IMR-90 (cell line): ENCODE measurements at places on chromosomes 4 and X.

DNA sequence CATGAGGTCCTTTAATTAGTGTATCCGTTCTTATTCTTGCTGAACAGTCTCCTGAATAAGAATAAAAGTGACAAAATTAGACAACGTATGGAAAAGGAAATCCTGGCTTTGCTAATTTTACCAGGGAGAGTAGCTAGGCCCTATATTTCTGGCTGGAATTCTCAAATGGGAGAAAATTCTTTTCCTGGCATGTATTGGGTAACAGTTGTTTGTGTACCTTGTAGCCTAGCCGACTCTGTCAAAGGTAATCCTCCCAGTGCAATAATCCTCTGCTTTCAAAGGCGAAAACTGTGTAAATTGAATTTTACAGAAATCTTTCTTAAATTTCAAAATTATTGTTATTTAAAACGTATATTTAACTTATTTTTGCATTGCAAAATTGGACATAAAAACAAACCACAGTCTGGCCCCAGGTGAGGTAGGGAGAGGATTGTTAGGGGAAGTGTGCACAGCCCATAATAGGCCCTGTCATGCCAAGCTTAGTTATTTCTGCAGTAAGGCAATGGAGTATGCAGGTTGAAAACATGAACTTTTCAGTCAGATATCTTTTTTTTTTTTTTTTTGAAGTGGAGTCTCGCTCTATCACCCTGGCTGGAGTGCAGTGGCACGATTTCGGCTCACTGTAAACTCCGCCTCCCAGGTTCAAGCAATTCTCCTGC, 18.9 kb upstream of the TENM3 start:
- no peak overlapping the region for H3K27ac ChIP-seq
- H3K36me3 ChIP-seq, result no peaks in the 10 kb centered on the region
- H3K4me1 ChIP-seq, result 0 out of 2 replicates have a peak, but pooled peaks cover 2% of the 10 kb centered on the region

GRCh38 chr4:38169524-38169923, 209.3 kb downstream of the PTTG2 start:
- no peaks in the 10 kb centered on the region for H3K4me1 ChIP-seq
- H3K4me3 ChIP-seq, result no peak overlapping the region
- no peaks in the 10 kb centered on the region for H3K36me3 ChIP-seq
- H3K27me3 ChIP-seq, result no peaks in the 10 kb centered on the region

- peaks cover 15% of the 10 kb centered on the region for H3K4me1 ChIP-seq
- H3K27me3 ChIP-seq, result no peaks in the 10 kb centered on the region
- no peaks in the 10 kb centered on the region; the same call in 1 of the 2 replicates for H3K36me3 ChIP-seq
- DNase-seq, result no peak
These were observed 14.0 kb downstream of the PDGFC start for GRCh38 chr4:156957556-156957955.

DNA sequence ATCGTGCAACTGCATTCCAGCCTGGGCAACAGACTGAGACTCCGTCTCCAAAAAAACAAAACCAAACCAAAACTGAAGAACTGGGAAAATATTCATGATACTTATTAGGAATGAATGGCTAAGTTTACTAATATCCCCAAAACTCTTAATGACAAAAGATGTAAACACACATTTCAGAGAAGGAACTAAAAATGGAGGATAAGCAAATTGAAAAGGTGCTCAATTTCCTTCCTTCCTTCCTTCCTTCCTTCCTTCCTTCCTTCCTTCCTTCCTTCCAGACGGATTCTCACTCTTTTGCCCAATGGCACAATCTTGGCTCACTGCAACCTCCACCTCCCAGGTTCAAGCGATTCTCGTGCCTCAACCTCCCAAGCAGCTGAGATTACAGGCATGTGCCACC, 44.4 kb upstream of the CDKN2AIP start:
- peaks cover 4% of the 10 kb centered on the region; the same call in 1 of the 2 replicates for H3K4me1 ChIP-seq
- H3K27me3 ChIP-seq, result peaks cover 5% of the 10 kb centered on the region; the same call in 1 of the 2 replicates

DNA sequence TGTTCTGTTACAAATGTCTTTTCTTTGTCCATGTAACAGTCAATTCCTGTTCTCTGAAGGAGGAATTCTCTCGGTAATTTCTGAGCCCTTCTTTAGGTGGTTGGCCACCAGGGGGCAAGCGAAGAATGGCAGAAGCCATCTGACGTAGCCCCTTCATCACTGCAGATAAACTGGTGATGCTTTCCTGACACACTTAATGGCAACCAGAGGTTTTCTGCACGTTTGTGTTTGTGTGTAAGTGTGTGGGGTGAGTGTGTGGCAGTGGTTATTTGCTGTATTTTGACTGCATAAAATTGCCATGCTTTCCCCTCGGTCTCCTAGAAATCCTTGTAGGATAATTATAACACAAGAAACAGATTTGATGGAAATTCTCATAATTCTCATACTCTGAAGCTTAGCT, 64.8 kb upstream of the STOX2 start:
- H3K27me3 ChIP-seq, result peaks cover 2% of the 10 kb centered on the region; the same call in 1 of the 2 replicates
- H3K4me3 ChIP-seq, result no peak overlapping the region
- DNase-seq, result peak; percentile 78
- H3K36me3 ChIP-seq, result no peaks in the 10 kb centered on the region

DNA sequence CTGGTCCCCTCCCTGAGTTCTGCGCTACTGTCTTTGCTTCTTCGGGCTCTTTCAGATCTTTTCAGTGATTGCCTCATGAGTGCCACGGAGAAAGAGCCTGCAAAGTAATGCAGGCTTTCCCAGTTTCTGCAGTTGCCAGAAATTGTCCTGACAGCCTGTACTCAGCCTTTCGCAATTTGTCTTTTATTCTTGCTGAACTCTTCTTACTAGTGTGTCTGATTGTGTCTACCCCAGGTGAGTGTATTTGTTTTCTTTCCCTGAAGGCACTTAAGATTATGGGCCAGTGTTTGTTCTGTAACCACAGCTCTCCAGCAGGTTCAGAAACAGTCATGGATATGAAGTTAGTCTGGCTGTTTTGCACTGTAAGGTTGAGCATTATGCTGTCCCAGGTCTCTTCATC, 47.1 kb downstream of the FAM193A start:
- H3K36me3 ChIP-seq, result no peaks in the 10 kb centered on the region
- peak; percentile 41 for DNase-seq
- peak overlapping the region; percentile 11; the same call in 1 of the 2 replicates for H3K27ac ChIP-seq
- H3K4me1 ChIP-seq, result peaks cover 18% of the 10 kb centered on the region
- no peak overlapping the region for H3K4me3 ChIP-seq

GRCh38 chr4:36209941-36210649, 34.2 kb downstream of the ARAP2 start:
- no peaks in the 10 kb centered on the region for H3K4me1 ChIP-seq
- no peak overlapping the region for H3K4me3 ChIP-seq
- DNase-seq, result no peak
- no peak overlapping the region for H3K27ac ChIP-seq
- H3K36me3 ChIP-seq, result no peaks in the 10 kb centered on the region

DNA sequence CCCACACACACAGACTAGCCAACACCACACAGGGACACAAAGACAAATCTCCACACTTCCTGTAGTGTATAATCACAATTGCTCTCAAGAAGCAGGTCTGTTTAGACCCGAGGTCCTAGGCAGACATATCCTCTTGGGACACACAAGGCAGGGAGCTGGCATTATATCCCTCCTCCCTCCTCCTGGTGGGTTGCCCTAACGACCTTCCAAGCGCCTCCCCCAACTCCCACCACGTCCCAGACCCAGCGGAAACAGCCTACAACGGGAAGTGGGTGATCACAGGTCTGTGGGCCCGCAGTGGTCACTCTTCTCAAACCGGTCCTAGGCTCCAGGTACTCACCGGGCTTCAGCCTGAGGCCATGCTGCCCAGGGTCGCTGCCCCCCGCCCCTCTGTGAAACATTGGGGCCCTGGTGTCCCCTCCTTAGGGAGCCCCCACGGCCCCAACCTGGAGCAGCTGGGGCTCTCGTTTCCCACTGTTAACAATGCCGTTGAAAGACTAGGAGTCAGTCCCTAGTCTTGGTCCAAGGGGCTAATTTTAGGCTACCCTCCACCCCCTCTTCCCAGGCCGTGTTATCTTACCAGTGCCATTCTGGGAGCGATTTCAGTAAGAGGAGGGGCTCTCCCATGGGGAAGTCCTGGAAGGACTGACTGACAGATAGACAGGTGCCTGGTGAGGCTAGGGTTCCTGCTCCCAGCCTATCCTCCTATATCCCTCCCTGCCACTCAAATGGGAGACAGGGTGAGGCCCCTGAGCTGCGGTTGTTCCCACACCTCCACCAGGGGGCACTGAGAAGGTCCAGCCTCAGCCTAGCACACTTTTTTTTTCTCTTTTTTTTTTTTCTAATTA, at the start of gene ASB12:
ASB12 (minus strand) TSS at position 485 of the 848 bp plus-strand sequence. CDS start 4,957 bp downstream, outside the sequence.
- H3K4me1 ChIP-seq, result no peaks in the 10 kb centered on the region
- no peak for DNase-seq
- no peaks in the 10 kb centered on the region for H3K36me3 ChIP-seq
- no peak within 1 kb of the TSS for H3K4me3 ChIP-seq
- no peak within 1 kb of the TSS for H3K27ac ChIP-seq

GRCh38 chrX:103791228-103791627, 14.6 kb downstream of the PLP1 start:
- peaks cover 18% of the 10 kb centered on the region for H3K27me3 ChIP-seq
- no peak overlapping the region for H3K4me3 ChIP-seq
- no peaks in the 10 kb centered on the region for H3K36me3 ChIP-seq

GRCh38 chr4:139844057-139844456, 178.4 kb downstream of the MGST2 start:
- no peaks in the 10 kb centered on the region for H3K4me1 ChIP-seq
- H3K36me3 ChIP-seq, result no peaks in the 10 kb centered on the region
- H3K27me3 ChIP-seq, result no peaks in the 10 kb centered on the region
- H3K4me3 ChIP-seq, result no peak overlapping the region

- H3K36me3 ChIP-seq, result peaks cover 3% of the 10 kb centered on the region
- no peak overlapping the region for H3K4me3 ChIP-seq
- DNase-seq, result peak; percentile 26
- no peaks in the 10 kb centered on the region for H3K27me3 ChIP-seq
These were observed 13.7 kb upstream of the KLHL5 start for GRCh38 chr4:39048311-39048710.

DNA sequence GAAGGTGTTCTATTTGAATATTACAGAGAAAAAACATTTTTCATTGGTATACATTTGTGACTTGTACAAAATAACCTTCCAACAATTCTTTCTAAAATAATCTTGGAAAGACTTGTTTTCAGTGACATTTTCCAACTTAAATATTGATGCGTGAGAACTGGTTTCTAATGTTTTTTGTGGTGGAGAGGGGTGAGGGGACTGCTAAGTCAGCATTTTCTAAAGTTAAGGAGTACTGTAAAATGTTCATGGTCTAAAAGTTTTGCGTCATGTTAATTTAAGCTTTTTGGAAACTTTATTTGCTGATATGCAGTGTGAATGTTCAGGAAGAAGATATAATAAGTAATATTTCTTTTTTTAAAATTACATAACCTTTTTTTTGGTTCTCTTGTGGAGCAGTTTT, 229.3 kb downstream of the MAGEB5 start:
- H3K27me3 ChIP-seq, result no peaks in the 10 kb centered on the region
- H3K4me1 ChIP-seq, result no peaks in the 10 kb centered on the region
- no peaks in the 10 kb centered on the region for H3K36me3 ChIP-seq
- no peak overlapping the region for H3K27ac ChIP-seq

DNA sequence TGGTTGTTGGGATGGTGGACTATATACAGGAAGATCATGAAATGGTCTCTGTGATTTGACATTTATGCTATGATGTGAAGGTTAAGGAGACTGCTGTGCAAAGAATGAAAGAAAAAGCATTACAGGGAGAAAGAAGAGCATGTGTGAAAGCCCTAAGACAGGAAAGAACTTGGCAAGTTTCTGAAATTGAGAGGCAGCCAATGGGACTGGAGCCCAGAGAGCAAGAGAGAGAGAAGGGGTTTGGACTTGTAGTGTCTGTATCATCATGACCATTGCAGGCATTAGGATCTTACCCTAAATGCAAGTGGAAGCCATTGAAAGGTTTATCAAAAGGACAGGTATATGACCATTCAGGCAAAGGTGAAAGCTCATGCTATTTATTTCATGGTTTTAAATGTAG, 147.1 kb downstream of the NAA11 start:
- H3K4me1 ChIP-seq, result no peaks in the 10 kb centered on the region; the same call in 1 of the 2 replicates
- H3K36me3 ChIP-seq, result no peaks in the 10 kb centered on the region
- H3K27ac ChIP-seq, result no peak overlapping the region
- no peak overlapping the region for H3K4me3 ChIP-seq
- H3K27me3 ChIP-seq, result no peaks in the 10 kb centered on the region
- no peak for DNase-seq

GRCh38 chrX:32448945-32449344, 762.4 kb downstream of the DMD start:
- H3K27ac ChIP-seq, result no peak overlapping the region
- H3K4me1 ChIP-seq, result no peaks in the 10 kb centered on the region
- no peak for DNase-seq
- no peak overlapping the region for H3K4me3 ChIP-seq
- H3K27me3 ChIP-seq, result no peaks in the 10 kb centered on the region
- no peaks in the 10 kb centered on the region for H3K36me3 ChIP-seq

GRCh38 chr4:1614854-1615595, 69.1 kb downstream of the FAM53A start:
- no peak for DNase-seq
- no peaks in the 10 kb centered on the region for H3K27me3 ChIP-seq
- H3K27ac ChIP-seq, result no peak overlapping the region
- no peaks in the 10 kb centered on the region for H3K4me1 ChIP-seq

- H3K27me3 ChIP-seq, result no peaks in the 10 kb centered on the region
- H3K4me3 ChIP-seq, result no peak overlapping the region
- H3K36me3 ChIP-seq, result no peaks in the 10 kb centered on the region
- peaks cover 2% of the 10 kb centered on the region; the same call in 1 of the 2 replicates for H3K4me1 ChIP-seq
- H3K27ac ChIP-seq, result no peak overlapping the region
These were observed 82.8 kb upstream of the AMELX start for GRCh38 chrX:11210415-11210801.

- no peaks in the 10 kb centered on the region for H3K36me3 ChIP-seq
- H3K4me1 ChIP-seq, result no peaks in the 10 kb centered on the region
- no peak overlapping the region for H3K4me3 ChIP-seq
These were observed 309.1 kb downstream of the TLL1 start for GRCh38 chr4:166182145-166182544.

GRCh38 chrX:18871161-18871890, 112.6 kb downstream of the PHKA2 start:
- no peak for DNase-seq
- no peaks in the 10 kb centered on the region; the same call in 1 of the 2 replicates for H3K27me3 ChIP-seq
- H3K27ac ChIP-seq, result no peak overlapping the region
- peaks cover 2% of the 10 kb centered on the region; the same call in 1 of the 2 replicates for H3K4me1 ChIP-seq
- H3K36me3 ChIP-seq, result no peaks in the 10 kb centered on the region

- H3K4me1 ChIP-seq, result no peaks in the 10 kb centered on the region
- no peak overlapping the region for H3K27ac ChIP-seq
- DNase-seq, result no peak
- H3K27me3 ChIP-seq, result no peaks in the 10 kb centered on the region
These were observed 146.4 kb upstream of the DIAPH2 start for GRCh38 chrX:96538104-96538725.

DNA sequence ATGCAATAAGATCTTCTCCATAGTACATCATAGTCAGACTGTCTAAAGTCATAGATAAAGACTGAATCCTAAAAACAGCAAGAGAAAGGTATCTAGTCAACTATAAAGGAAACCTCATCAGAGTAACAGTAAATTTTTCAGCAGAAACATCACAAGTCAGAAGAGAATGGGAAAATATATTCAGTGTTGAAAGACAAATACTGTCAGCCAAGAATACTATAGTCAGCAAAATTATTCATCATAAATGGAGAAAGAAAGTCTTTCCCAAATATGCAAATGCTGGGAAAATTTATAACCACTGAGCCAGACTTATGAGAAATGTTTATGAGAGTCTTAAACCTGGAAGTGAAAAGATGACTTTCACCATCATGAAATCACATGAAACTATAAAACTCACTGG, 136.7 kb downstream of the KDR start:
- no peaks in the 10 kb centered on the region for H3K27me3 ChIP-seq
- no peaks in the 10 kb centered on the region for H3K36me3 ChIP-seq
- H3K4me3 ChIP-seq, result no peak overlapping the region
- no peaks in the 10 kb centered on the region for H3K4me1 ChIP-seq
- H3K27ac ChIP-seq, result no peak overlapping the region

- no peak for DNase-seq
- no peaks in the 10 kb centered on the region for H3K36me3 ChIP-seq
- peaks cover 7% of the 10 kb centered on the region; the same call in 1 of the 2 replicates for H3K27me3 ChIP-seq
- H3K4me3 ChIP-seq, result no peak overlapping the region
- no peaks in the 10 kb centered on the region for H3K4me1 ChIP-seq
- no peak overlapping the region for H3K27ac ChIP-seq
These were observed 57.5 kb downstream of the DCX start for GRCh38 chrX:111354496-111354895.
